ENCODE measurements at places on chromosomes 2 and 18.

GRCh38 chr2:232550354-232551249 lies at the start of the genes EIF4E2 and TIGD1:
TSS of gene EIF4E2 (plus strand) at chr2:232550689. CDS start at chr2:232550725, 36 bp downstream.
TSS of gene TIGD1 (minus strand) at chr2:232550557. CDS start at chr2:232549882, 675 bp downstream.
- peak; percentile 85 for DNase-seq

GRCh38 chr2:161122772-161123530 lies 37.3 kb upstream of the TANK start:
- no peak for DNase-seq

GRCh38 chr18:28175150-28175929 lies 1.6 kb downstream of the CDH2 start:
- DNase-seq = no peak

- DNase-seq = no peak
These were observed 92.0 kb downstream of the HDAC4 start for GRCh38 chr2:239308661-239309397.

DNA sequence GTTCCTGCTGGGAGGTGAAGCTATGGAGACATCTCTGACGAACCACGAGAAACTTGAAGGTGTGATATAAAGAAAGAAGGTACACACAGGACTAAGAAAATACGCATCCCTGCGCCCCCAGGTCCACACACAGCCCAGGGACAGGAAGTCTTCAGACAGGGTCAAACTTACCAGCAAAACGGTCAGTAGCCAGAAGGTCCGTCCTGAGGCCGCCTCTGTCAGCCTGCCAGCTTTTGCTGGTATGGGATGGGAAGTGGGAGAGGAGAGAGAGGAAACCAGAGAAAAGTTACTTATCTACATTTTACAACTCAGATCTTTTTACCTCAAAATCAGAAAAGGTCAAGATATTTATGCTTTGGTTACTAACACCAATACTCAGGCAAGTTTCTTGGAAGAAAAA lies 47.2 kb downstream of the HDLBP start:
- no peak for DNase-seq

GRCh38 chr2:241458687-241459086 lies 49.7 kb downstream of the STK25 start:
- DNase-seq = no peak

DNA sequence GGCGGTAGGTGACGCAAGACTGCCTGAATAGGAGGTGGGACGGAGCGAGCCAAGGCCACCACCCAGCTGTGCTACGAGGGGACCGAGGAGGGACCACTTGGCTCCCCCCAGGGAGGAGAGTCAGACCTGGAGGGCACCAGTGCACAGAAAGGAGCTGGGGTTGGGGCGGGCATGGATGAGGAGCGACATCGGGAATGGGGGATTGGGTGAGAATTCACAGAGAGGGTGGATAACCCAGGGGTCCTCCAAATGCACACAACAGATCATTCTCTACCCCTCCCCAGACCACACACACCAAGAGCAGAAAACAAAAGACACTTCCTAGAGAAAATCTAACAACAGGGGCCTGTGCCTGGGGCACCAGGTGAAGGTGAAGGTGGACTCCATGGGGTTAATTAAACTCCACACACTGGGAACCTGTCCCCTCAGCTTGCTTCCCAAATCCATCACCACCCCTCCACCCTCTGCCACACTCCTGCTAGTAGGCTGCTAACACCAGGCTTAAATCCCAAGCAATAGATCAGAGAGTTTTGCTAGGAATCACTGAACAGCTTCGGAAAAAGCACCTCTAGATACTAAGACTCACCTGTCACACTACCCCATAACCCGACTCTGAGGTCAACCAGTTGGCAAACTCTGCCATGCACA lies 274.6 kb downstream of the EIPR1 start:
- no peak for DNase-seq

DNA sequence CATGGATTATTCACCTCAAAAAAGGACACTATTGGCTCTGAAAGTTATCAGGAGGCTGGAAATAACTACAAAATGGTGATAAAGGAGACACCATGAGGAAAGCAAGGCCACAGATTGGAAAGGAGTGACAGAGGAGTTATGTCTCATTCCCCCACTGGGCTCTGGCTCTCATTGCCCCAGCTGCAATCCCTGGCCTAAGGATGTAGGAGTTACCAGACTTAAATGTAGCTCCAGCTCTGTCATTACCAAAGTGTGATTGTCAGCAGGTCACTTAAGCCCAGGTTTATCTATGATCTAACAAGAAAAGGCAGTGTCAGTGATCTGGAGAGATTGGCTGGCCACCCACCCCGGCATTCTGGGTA lies 1228.2 kb upstream of the DDX18 start:
- no peak for DNase-seq

- DNase-seq = no peak
These were observed 85.0 kb downstream of the WDSUB1 start for GRCh38 chr2:159201360-159202063.

DNA sequence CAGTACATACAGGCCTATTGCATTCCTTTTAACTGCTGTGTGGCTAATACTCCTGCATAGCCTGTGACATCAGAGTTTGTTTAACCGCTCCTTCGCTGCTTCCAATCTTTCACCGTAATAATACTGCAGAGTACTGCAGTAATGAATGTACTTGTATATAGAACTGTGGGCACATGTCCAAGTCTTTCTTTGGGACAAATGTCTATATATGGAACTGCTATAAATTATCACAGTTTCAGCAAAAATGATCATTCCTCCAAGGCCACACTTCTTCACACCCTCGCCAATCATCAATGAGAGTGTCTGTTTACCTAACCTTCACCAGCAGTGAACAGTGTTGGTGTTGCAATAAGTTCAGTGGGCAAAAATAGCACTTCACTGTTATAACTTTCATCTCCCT lies 230.4 kb downstream of the SP3 start:
- DNase-seq = no peak

- DNase-seq = no peak
These were observed 19.8 kb downstream of the PARD6G start for GRCh38 chr18:80227472-80227871.

DNA sequence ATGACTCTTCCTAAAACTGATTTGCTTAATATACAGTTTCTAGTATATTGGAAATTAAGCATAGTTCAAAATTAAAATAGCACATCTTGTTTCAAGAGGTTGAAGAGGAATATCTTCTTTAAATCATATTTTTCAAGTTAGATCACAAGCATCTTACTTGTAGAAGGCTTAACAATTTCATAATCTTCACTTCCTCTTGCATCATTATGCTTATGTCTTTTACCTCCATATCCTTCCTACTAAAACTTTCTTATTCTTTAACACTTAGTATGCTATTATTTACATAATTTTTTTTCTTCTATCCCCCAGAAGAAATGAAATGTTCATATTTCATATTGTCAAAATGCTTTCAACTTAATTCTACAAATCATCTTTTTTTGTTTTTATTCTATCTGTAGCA lies 1354.9 kb upstream of the TMEFF2 start:
- peak; percentile 0 for DNase-seq

Data from T-helper 1 cell (primary cell).